ENCODE measurements at places on chromosomes 6 and 20.

DNA sequence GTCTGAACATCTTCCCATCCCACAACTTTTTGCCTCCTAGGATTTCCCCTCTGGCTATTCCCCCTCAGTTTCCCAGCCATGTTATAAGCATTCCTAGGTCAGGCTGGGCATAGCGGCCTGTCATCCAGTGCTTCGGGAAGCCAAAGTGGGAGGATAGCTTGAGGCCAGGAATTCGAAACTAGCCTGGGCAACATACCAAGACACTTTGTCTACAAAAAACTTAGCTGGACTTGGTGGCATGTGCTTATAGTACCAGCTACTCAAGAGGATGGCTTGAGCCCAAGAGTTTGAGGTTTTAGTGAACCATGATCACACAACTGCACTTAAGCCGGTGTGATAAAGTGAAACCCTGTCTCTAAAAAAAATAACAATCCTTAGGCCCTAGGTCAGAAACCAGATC lies 447.4 kb downstream of the KIF16B start:
- no peak for DNase-seq

DNA sequence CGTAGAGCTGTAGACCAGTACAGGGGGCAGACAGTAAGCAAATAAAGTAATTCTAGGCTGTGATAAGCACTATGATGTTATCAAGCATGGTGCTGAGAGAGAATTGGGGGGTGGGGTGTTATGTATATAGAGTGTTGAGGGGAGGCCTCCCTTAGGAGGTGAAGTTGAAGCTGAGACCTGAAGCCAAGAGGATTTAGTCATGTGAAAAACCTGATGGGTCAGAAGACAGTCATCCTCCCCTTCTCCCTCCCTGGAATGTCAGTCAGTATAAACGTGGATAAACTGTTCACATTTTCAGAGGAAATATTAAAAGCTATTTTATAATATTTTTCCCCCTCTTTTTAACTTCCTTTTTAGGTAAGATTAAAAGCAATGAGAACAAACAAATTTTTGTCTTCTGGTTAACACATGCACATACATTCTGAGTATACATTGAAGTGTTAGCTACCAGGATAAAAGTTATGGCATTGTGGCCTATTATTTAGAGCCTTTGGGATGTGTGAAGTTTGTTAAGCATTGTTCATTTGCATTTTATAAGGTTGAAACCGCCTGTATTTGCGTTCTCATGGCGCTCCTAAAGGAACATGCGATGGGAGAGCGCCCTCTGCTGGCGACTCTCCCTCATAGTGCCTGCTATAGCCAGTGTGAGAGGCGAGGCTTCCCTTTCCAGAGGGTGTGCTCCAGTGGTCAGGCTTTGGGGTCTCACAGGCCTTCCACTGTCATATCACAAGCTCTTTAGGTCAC lies 35.4 kb upstream of the MAPK13 start:
- DNase-seq = peak; percentile 82

DNA sequence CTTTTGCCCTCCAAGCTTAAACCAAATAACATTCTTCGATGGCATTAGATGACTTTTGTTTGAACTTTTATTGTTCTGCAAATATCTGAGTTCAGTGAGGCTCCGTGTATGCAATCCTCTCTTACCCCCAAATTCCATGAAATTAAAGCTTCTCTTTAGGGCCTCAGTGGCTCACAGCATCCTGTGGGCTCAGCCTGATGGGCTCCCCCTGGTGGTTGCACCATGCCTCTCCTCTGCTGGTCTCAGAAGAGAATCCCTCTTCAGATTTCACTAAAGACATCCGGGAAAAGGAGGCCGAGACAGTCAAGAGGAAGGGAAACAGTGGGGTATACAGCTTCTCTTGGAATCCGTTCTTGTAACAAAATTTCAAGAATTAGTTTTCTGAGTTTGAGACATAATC lies 331.6 kb upstream of the NT5E start:
- DNase-seq = no peak

GRCh38 chr20:5781798-5782750 lies 31.9 kb downstream of the SHLD1 start:
- no peak for DNase-seq

Data from activated T-cell treated with anti-CD3 and anti-CD28 coated beads, Interleukin-2, amount 50 U/mL, for 1 hour (primary cell).